ENCODE measurements at places on chromosomes 11 and 22.

DNA sequence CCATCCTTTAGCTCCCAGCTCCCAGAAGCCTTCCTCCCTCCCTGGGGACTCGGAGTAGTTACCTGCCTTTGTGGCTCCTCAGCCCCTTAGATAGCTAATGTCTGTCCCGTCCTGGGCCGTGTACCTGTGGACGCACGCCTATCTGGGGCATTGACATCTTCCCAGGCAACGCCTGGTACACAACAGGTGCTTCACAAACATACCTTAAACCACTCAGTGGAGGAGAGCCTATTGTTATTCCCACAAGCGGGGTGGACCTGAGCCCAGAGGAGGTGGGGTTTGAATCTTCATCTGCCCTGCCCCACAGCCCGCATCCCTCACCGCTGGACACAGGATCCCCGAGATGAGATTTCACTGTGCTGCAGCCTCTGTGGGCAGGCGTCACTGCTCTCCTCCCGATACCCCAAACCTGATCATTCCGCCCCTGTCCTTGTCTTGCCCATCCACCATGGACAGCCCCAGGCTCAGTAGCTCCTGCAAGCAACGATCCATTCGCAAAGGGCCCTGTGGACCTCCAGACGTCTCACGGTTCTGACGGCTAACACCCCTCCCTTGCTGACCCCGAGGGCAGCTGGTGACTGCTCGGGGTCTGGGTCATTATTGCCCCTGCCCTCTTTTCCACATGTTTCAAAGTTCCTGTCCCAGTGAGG lies 73.8 kb upstream of the SHISAL1 start:
- no peak for DNase-seq
- no peaks in the 10 kb centered on the region for H3K36me3 ChIP-seq
- H3K4me3 ChIP-seq = no peak overlapping the region
- H3K4me1 ChIP-seq = no peaks in the 10 kb centered on the region

DNA sequence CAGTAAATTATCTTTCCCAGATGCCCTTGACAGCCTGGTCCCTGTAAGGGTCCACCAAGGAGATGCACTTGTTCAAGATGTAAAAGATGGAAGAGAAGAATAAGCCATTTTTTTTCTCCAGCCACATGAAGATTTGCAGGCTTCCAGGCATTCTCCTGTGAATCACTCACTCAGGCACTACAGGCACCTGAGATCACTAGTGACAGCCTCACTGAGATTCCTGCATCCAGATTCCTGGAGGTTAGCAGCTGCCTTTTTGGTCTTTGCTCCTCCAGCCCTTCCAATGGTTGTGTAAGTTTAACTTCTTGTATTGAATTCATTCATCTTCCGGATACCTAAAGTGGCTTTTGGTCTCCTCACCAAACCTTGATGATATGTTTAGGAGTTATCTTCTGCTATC lies 630.2 kb upstream of the CADM1 start:
- H3K27ac ChIP-seq = no peak overlapping the region
- no peaks in the 10 kb centered on the region for H3K36me3 ChIP-seq
- H3K4me1 ChIP-seq = no peaks in the 10 kb centered on the region
- no peak for DNase-seq
- H3K4me3 ChIP-seq = no peak overlapping the region
- H3K27me3 ChIP-seq = peaks cover 3% of the 10 kb centered on the region

GRCh38 chr11:17611503-17612220 lies 64.6 kb downstream of the OTOG start:
- H3K4me3 ChIP-seq = no peak overlapping the region
- no peaks in the 10 kb centered on the region for H3K36me3 ChIP-seq
- H3K27ac ChIP-seq = no peak overlapping the region
- peak; percentile 4 for DNase-seq

GRCh38 chr11:75356613-75357012 lies 5.2 kb upstream of the ARRB1 start:
- no peaks in the 10 kb centered on the region for H3K36me3 ChIP-seq
- no peak overlapping the region for H3K4me3 ChIP-seq

GRCh38 chr11:108009497-108010370 lies 1.0 kb downstream of the CUL5 start:
- peak; percentile 27 for DNase-seq
- peaks cover 19% of the 10 kb centered on the region for H3K4me1 ChIP-seq
- H3K36me3 ChIP-seq = peaks cover 5% of the 10 kb centered on the region
- H3K27ac ChIP-seq = peak overlapping the region; percentile 93

- no peak overlapping the region for H3K27ac ChIP-seq
- H3K36me3 ChIP-seq = no peaks in the 10 kb centered on the region
- H3K4me1 ChIP-seq = no peaks in the 10 kb centered on the region
- no peak overlapping the region for H3K4me3 ChIP-seq
Measured at GRCh38 chr11:3230636-3231549, 1.3 kb downstream of the MRGPRE start.

DNA sequence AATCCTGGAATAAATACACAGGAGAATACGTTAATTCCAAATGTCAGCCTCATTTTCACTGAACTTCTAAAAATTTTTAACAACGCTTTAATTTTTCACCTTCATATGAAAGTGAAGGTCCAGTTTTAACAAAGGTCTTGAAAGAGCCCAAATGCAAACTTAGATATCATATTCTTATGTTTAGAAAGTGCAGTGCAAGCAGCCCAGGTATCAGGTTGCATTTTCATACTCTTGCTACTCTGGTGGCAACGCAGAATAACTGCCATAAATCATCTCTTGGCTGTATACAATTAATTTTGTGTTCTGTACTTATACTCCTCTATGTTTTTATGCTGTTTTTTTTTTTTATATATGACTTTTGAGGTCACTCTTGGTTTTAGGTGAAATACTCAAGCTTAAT lies 496.7 kb upstream of the ARHGAP42 start:
- no peaks in the 10 kb centered on the region for H3K36me3 ChIP-seq
- DNase-seq = no peak
- H3K4me3 ChIP-seq = no peak overlapping the region
- H3K27me3 ChIP-seq = no peaks in the 10 kb centered on the region

- no peak overlapping the region for H3K4me3 ChIP-seq
- no peaks in the 10 kb centered on the region for H3K4me1 ChIP-seq
- no peak for DNase-seq
- no peak overlapping the region for H3K27ac ChIP-seq
Measured at GRCh38 chr22:44286646-44287045, 26.1 kb downstream of the SHISAL1 start.

DNA sequence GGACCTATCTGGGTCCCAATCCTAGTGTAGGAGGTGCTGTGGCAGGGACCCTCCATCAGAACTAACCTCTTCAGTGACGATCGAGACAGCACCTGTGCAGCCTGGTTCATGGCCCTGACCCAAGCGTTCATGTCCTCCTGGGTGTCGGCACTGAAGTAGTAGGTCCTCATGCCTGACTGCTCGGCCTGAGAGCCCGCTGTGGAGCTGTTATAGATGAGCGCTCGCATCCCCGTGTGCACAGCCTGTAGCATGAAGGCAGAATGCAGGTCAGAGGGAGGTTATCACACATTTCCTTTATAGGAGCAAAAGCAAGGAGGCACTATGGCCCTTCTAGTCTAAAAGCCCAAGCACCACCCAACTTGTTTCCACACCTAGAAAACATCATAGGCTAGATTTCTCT lies 103.0 kb downstream of the C11orf58 start:
- H3K4me3 ChIP-seq = no peak overlapping the region
- H3K4me1 ChIP-seq = no peaks in the 10 kb centered on the region
- DNase-seq = no peak
- peaks cover 3% of the 10 kb centered on the region for H3K36me3 ChIP-seq
- no peak overlapping the region for H3K27ac ChIP-seq

DNA sequence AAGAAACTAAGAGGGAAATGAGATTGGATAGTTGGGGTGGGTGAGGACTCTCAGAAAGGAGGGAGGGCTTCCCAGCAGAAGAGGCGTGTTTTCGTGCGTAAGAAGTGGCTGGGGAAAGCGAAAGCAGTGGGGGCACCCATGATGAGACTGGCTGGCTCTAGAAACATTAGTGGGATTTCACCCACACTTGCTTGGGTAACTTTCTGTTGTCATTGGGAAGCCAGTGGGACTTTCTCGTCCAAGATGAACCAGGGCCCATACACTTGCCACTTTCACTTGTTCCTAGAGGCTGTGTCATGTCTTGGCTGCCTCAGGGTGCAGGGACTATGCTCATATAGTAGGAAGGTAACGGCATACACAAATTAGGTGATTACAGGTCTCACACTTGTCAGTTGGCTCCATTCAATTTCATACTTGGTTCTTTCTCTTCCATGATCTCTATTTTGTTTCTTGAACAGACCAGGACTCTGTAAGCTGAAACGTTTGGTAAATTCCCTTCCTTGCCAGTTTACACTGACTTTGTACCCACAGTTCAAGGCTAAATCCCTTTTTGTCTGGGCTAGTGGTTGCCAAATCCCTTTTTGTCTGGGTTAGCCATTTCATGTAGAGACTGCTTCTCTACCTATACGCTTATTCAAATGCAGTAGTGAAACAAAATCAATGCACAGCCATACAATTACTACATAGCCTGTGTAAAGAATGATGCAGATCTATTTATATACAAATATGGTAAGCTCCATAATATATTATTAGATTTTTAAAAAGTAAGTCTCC lies 42.0 kb upstream of the CXCR5 start:
- peak overlapping the region; percentile 86 for H3K27ac ChIP-seq
- no peaks in the 10 kb centered on the region for H3K27me3 ChIP-seq
- peak overlapping the region; percentile 55 for H3K4me3 ChIP-seq
- H3K4me1 ChIP-seq = peaks cover 54% of the 10 kb centered on the region

DNA sequence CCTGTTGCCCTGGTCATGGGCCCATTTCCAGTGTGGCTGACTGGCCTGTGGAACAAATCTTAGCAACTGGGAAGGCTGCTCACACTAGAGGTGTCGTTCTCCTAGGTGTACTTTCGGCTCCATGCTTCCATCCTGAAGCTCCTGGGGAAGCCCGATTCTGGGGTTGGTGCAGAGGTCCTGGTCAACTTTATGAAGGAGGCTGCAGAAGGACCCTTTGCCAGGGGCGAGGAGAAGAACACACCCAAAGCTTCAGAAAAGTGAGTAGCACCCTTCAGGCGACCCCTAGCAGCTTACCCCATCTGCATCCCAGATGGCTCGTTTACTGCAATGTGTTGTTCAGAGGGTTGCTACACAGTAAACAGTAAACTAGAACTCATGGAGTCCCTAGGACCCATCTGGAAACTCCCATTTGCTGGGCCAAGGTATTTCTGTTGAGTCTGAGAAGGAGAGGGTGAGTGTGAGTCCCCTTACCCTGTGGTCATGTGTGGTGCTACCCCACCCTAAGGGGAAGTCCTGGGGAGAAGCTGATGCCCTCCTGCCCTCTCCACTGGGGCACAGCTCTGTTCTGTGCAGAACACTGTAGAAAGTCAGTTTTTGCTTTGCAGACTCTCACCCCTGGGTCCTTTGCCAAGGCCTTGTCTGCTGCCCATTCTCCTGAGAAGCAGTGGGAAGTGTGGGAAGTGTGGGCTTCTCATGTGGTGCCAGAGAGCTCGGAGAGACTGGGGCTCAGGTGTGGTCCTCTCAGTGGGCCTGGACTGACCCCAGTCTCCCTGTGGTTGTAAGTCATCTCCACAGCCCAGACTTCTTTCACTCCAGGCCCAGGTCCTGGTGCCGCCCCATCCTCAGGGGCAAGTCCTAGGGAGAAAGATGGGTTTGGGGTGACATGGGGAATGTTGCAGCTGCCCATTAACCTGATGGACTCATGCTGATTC lies 85.0 kb downstream of the CABIN1 start:
- no peaks in the 10 kb centered on the region for H3K27me3 ChIP-seq
- H3K36me3 ChIP-seq = peaks cover 41% of the 10 kb centered on the region
- no peak overlapping the region for H3K27ac ChIP-seq
- no peak for DNase-seq
- no peaks in the 10 kb centered on the region for H3K4me1 ChIP-seq

GRCh38 chr11:63017306-63017974 lies 1.8 kb upstream of the SLC22A8 start:
- peaks cover 14% of the 10 kb centered on the region for H3K27me3 ChIP-seq
- no peak overlapping the region for H3K27ac ChIP-seq
- no peak overlapping the region for H3K4me3 ChIP-seq
- no peak for DNase-seq

- H3K4me3 ChIP-seq = peak within 1 kb of the TSS; percentile 61
- peaks cover 39% of the 10 kb centered on the region for H3K27me3 ChIP-seq
- H3K36me3 ChIP-seq = no peaks in the 10 kb centered on the region
- no peak within 1 kb of the TSS for H3K27ac ChIP-seq
Measured at GRCh38 chr11:82733444-82734119, at the start of gene FAM181B. Gene FAM181B, minus strand, starts transcription at chr11:82733864. Its CDS starts 135 bp downstream, at chr11:82733729.

- H3K4me3 ChIP-seq = no peak overlapping the region
- H3K4me1 ChIP-seq = no peaks in the 10 kb centered on the region
- no peak overlapping the region for H3K27ac ChIP-seq
- H3K36me3 ChIP-seq = no peaks in the 10 kb centered on the region
Measured at GRCh38 chr11:70744396-70745185, 346.3 kb downstream of the CTTN start.

DNA sequence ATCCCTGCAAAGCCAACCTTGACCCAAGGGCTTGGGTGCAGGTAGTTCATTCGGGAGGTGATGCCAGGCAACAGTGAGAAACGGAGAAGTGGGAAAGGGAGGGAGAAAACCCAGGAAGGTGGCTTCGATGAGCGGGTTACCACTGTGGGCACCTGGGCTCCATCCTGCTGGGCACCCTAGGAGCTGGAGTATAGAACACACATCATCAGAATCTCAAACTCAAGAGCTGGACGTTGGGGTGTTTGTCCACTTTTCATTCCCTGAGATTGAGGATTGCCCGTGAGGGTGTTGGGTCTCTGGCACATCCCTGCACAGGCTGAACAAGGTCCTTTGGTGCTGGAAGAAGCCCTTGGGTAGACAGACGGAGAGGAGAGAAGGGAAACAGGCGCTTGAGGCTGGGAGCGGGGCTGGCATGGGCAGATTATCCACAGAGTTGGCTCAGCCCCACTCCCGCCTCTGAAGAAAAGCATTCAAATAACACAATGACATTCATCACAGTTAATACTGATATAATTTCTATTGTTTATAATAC lies 70.4 kb downstream of the LRRC32 start:
- no peaks in the 10 kb centered on the region for H3K36me3 ChIP-seq
- no peak for DNase-seq
- no peaks in the 10 kb centered on the region for H3K27me3 ChIP-seq
- H3K4me3 ChIP-seq = no peak overlapping the region
- H3K4me1 ChIP-seq = peaks cover 4% of the 10 kb centered on the region

DNA sequence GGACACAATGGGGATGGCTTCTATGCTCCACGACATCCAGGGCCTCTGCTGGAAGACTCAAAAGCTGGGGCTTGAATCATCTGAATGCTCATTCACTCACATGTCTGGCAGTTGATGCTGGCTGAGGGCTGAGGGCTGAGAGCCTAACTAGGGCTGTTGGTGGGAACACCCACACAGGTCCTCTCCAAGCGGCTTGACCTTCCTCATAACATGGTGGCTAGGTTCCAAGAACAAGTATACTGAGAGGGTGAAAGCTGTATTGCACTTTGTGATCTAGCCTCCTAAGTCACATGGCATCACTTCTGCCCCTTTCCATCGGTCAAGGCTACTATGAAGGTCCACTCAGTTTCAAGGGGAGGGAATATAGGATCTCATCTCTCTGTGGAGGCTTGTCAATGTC lies 7.5 kb downstream of the TMEM151A start:
- DNase-seq = no peak
- H3K36me3 ChIP-seq = no peaks in the 10 kb centered on the region
- H3K27me3 ChIP-seq = peaks cover 2% of the 10 kb centered on the region
- H3K4me1 ChIP-seq = no peaks in the 10 kb centered on the region
- no peak overlapping the region for H3K4me3 ChIP-seq

GRCh38 chr11:8794677-8795103 lies 112.1 kb downstream of the RPL27A start:
- no peaks in the 10 kb centered on the region for H3K36me3 ChIP-seq
- no peak overlapping the region for H3K27ac ChIP-seq
- H3K27me3 ChIP-seq = peaks cover 10% of the 10 kb centered on the region
- H3K4me3 ChIP-seq = no peak overlapping the region

Data from activated CD4-positive, alpha-beta memory T cell treated with anti-CD3 and anti-CD28 coated beads for 36 hours (primary cell).